ENCODE measurements at places on chromosomes 2 and 18. TPM values are rescaled to one million over a fixed set of nuclear protein-coding genes. Genes with fewer than 3 reads are reported as not detected.

GRCh38 chr2:152466980-152467676, 132.2 kb downstream of the FMNL2 start:
- peak; percentile 17 for DNase-seq

DNA sequence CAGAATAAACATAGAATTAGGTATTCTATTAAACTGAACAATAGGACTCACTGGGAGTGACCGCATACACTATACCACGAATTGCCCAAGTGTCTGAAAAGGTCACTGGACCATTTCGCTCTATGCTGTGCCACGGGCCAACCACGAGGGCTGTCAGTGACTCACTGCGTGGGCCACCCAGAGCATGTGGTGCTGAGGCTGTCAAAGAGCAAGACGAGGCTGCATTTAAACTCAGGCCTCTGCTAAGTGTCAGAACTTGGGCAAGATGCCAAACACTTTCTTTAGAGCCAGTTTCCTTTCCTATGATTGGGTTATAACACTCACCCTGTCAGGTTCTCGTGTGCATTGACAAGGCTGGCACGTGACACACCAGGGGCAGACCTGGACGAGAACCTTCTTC, 97.5 kb downstream of the SH3YL1 start:
- DNase-seq = no peak

DNA sequence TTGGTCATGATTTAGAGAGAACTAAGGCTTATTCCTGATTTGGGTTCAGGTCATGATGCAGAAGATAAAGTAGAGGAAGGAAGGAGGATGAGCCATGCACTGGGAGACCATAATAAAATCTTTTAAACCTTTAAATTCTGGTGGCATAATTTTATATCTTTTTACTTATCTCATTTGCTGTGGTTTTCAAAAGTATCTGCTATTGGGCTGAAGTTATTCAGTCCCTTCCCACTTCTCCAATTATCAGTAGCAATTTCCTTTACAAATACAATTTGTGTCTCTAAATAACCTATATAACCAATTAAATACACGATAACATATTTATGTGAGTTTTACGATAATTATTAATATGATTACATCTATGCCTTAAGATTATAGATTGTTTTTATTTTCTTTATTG, 194.8 kb upstream of the SLC8A1 start:
- DNase-seq = no peak

GRCh38 chr2:65527451-65528240, 95.2 kb upstream of the SPRED2 start:
- no peak for DNase-seq

DNA sequence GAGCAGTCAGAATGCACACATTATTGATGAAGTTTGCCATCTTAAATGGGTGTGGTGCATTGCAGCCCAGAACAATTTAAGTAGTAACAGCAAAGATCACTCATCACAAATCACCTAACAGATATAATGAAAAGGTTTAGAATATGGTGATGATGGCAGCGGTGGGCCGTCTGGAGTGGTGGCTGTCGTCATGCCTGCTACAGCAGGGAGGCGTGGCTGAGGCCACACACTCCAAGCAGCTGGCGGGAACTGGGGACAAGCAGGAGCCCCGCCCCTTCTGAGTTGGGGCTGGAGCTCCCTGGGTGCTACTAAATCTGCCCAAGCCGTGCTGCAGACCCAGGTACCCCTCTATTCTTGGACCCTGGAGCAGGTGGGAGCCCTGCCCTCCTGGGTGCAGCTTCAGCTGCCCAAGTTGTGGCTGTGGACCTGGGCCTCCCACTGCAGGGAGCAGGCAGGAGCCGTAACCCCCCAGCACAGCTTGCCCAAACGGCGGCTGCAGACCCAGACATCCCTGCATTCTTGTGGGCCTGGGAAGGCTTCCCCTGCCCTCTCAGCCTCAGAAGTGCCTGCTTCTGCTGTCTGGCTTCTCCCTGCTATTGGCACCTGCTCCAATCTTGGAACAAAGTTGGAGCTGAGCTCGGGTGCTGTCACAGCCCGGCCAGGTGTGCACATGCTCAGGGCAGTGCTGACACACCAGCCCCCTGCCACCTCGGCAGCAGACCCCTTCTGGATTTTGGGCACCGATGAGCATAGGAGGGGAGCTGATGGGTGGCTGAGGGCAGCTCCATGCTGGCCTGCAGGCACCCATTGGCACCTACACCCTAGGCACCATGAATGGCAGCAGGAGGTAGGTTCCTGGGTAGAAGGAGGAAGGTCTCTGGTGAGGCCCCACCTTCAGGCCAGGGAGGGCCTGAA, 149.3 kb downstream of the EHBP1 start:
- no peak for DNase-seq

DNA sequence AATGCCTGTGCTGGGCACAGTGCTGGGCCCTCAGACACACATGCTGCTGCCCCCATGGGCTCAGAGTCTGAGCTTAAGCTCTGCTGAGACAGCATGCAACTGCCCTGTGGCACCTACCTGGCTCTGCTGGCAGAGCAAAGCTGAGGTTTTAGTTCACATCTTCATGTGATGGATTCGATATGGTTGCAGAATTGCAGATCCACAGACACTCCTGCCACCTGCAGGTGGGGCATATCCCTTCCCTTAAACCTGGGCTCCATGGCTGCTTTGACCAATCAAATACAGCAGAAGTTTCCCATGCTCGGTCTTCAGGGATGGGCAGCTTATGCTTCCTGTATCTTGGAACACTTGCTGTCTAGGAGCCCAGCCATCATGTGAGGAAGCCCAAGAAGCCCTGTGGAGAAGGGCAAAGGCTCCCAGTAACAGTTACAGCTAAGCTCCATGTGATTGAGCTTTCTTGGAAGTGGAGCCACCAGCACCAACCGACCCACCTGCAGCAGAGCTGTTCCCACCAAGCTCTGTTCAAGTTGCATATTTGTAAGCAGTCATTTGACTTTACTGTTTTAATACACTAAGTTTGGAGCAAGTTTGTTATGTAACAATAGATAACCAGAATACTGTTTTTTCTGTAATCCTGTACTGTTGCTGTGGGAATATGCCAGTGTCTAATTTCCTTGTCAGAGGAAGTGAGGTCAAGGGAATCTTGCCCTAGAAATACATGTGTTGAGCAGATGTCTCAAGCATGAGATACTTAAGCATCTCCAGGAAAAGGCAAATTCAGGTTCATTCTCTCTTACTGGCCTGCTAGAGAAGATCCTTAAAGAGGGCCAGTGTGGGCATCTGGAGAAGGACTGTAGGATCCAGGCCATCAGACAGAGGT, 79.3 kb downstream of the SH3RF3 start:
- DNase-seq = no peak

DNA sequence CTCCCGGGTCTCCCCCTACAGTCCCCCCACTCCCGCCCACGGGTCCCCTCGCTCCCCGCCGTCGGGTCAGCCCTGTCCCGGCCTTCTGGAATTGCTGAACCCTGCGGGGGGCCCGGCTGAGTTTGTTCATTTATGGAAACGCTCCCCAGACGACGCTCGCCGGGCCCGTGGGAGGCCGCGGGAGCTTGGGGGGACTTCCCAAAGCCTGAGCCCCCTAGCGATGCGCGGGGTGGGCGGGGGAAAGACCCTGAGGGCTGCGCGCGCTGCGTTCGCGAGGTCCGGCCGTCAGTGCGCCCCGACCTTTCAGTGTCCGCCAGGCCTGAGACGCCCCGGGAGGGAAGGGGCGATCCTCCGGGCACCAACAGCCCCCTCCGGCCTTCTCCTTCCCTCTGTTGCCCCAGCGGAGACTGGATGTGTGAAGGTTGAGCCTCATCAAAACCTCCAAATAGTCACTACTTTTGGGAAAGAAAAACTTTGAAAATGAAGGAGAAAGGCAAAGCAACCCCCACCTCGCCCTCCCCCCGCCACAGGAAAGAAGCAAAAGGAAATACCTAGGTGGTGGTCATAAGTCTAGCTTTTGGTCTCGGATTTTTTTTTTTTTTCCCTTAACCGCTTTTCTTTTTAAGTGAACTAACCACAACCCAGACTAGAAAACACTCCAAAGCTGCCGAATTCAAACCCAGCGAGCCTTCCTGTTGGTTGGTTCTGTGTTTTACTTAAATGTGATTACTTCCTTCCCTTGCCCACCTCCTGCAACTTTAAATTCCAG, 509 bp upstream of the CYS1 start:
- no peak for DNase-seq

DNA sequence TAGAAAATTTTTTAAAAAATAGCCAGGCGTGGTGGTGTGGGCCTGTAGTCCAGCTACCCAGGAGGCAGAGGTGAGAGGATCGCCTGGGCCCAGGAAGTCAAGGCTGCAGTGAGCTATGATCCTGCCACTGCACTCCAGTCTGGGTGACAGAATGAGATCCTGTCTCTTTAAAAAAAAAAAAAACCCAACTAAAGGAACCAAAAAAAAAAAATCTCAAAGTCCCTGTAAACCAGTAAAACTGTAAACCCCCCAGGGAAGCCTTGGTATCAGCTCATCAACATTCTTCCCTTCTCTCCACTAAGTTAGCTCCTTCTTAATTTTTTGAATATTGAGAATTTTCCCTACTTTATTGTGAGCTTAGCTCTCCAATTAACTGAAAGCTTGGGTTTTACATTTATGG, 8.4 kb upstream of the MCFD2 start:
- no peak for DNase-seq

DNA sequence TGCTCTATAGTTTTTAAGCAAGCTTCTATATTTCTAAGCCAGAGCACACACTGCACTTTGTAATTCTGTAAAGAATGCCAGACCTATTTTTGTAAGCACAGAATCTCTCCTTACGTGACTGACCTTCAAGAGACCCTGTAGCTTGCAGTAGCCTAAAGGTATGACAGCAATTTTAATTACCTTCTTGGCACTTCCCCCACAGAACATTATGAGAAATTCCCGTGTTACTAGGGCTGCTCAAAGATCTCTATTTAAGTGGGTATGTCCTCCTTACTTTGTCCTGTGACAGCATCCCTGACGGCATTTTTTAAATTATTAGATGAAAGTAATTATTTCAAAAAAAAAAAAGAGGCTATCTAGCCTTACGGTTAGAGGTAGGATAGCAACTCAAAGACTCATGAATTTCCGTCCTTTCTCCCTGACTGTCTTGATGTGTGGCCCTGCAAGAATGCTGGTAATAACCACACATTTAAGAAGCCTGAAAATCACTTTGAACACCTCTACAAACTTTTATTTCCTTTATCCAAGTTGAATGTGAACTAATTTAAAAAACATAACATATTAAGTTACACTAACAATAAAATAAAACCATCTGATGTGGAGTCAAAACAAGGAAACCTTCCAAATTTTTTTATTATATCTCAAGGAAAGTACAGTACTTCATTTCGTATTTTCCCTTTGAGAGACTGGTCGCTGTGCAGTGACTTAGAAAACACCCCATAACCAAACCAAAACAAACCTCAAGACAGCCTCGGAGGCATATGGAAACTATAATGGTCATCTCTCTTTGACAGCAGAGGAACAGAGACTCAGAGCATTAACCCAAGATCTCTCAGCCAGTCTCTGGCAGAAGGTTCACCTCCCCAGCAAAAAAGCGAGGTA, 54.9 kb downstream of the THUMPD2 start:
- DNase-seq = no peak

DNA sequence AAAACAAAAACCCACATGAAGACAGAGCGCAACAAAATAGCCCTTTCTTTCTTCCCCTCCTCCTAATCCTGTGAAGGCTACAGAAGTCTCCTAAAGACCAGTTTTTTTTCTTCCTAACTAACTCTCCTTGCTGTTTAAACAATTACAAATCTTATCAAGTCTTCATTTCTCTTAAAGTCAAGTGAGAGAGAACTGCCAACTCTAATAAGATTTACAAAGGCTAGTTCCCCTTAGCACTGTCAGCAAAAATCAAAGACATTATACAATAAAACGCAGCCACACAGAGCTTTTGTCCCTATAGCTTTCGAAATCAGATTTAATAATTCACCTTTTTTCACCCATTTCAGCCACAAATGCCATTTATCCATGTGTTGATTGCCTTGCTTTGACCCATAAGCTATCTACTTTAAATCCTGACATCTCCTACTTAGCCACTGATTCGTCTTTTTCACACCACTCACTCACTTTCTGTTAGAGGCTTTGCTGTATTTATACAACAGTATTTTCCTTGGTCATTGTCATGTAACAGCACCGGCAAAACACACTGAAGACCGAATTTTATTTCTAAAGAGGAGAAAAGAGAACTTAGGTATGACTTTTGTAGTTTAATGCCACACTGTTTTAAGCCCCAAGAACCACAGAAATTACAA, 5.9 kb downstream of the NRXN1 start:
- no peak for DNase-seq

DNA sequence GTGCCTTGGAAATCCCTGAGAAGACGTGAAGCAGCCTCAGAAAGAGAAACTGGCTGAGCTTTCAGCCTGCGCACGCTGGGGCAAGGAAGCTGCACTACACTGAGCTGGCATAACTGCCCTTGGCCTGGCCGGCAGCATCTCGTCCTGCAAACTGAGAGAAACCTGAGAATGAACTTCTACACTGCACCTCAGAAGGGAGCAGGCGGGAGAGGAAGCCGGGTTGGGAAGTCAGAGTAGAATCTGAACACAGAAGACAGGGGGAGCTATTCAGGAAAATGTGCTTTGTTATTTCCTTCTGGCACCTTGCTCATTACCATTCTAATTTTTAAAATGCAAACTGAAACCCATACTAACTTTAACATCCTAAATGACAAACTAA, 70.9 kb downstream of the ZEB2 start:
- DNase-seq = no peak

GRCh38 chr2:81250270-81250669, 945.7 kb upstream of the LRRTM1 start:
- no peak for DNase-seq

DNA sequence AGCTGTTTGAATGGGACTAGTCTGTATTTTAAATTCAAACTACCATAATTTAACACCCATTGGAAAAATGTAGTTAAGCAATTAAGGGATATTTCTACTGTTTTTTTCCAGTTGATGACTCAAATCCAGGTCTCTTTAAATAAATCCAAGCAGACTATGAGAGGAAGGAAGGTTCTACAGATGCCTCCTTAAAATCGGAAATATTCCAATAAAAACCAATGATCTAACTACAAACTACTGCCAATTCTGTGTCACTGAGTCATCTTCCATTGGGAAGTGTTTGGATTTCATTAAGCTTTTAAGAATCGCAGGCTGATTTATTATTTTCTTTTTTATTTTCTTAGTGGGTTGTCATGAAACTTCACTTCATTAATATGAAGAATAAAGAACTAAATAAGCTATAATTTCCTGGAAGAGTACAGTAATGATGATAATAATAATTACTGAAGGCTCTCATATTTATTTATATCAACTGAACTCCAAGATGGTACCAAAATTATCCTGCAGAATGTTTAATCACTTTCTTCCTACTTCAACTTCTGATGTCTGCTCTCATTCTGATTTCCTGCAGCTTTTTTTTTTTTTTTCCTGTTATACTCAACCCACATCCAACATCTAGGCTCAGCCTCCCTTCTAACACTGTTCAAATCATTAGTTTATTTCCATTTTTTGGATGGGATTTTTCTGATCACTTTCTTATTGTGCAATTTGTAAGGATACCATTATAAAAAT, 166.3 kb upstream of the FN1 start:
- DNase-seq = peak; percentile 31

- DNase-seq = no peak
Measured at GRCh38 chr2:186423481-186423880, 62.6 kb upstream of the ZC3H15 start.

- no peak for DNase-seq
Measured at GRCh38 chr18:31105733-31106132, 3.5 kb upstream of the DSC2 start.

Gene PCBP1
- 148 TPM for total RNA-seq

Gene PAX3
- total RNA-seq = not detected

Gene C2orf81
- 9.8 TPM for total RNA-seq

Gene LYPD6
- 1.1 TPM for total RNA-seq

Gene CTNNA2
- not detected for total RNA-seq

Gene GALR1
- total RNA-seq = not detected

Gene ERFE
- 18.3 TPM for total RNA-seq

Gene KCNF1
- 1.0 TPM for total RNA-seq

Gene REG3G
- not detected for total RNA-seq

Gene FBXO41
- 16.4 TPM for total RNA-seq

Gene NDC80
- 71.7 TPM for total RNA-seq
